HCT116 (cell line): ENCODE measurements at places on chromosomes 2 and 18. TPM values are rescaled to one million over a fixed set of nuclear protein-coding genes. Genes with fewer than 3 reads are reported as not detected.

DNA sequence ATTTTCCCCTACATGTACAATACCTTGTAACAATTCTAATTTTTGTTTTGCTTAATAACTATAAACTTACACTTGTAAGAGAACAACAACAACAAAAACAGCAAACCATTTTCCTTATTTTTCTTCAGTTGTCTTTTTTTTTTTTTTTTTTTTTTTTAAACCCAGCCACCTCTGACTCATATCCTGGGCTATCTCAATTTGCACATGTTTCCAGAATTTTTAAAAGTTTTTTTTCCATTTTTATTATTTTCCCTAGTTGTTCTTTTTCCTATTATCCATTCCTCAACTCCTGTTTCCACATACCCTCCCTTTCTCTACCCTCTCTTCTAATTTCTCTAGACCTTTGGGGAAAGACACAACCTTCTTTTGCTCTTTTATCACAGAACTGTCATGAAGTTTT, 112.5 kb downstream of the EFEMP1 start:
- no peak for DNase-seq

GRCh38 chr2:25954199-25954752, 28.0 kb downstream of the KIF3C start:
- no peak for DNase-seq

- DNase-seq = no peak
These were observed 88.1 kb downstream of the VSNL1 start for GRCh38 chr2:17628349-17629261.

IL18R1 gene
- total RNA-seq = 1.5 TPM

- DNase-seq = no peak
These were observed 212.6 kb downstream of the EN1 start for GRCh38 chr2:118634876-118635275.

DNA sequence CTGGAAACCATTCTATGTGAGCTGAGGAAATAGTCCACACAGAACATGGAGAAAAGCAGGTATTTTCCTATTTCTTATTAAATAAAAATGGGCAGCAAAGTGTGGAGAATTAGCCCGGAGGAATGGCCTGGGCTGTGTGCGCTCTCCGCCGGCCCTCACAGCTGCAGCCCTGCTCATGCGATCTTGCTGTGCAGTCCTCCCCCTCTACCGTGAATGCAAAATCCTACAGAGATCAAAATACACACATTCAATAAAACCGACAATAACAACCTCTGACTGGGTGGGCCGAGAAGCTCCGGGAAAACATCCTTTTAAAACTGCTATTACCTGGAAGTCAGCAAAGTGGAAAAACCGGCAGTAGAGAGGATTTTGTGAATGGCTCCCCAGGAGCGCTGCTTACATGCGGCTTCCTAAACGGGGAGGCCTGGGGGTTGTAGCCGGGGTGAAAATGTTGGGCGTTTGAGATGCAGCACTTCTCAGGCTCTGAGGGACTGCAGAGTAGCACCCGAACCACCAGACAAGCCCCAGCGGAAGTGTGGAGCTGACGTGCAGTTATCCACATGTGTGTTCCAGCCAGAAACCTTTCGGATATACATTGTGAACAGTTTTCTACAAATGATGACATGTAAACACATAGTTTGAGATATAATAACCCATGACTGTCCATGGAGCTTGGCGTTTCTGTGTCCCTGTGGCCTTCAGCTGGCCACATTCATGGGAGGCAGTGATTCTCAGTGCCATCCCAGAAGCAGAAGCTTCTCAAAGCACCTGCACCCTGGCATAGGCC, 94.2 kb upstream of the ALKAL2 start:
- no peak for DNase-seq

- no peak for DNase-seq
These were observed 139.3 kb downstream of the CD226 start for GRCh38 chr18:69808399-69808798.

REG3A gene
- not detected for total RNA-seq

DOK6 gene
- total RNA-seq = not detected

MPP4 gene
- total RNA-seq = 0.32 TPM

DNA sequence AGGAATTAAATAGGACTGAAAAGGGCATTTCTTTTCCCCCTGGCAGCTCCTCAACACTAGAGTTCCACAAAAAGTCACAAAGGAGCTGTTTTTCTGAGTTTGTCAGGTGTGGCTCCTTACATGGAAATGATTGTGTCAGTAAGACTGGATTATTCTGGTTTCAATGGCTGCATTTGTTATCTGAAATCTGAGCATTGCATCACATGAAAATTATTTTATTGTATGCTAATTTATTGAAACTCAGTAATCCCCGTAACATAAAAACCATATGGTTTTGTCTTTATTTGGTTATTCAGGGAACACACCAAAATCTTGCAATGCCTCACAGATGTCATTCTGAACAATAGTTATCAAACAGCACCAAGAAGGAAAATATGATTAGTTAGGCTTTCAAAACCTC, 439.7 kb upstream of the TNP1 start:
- DNase-seq = no peak

DNA sequence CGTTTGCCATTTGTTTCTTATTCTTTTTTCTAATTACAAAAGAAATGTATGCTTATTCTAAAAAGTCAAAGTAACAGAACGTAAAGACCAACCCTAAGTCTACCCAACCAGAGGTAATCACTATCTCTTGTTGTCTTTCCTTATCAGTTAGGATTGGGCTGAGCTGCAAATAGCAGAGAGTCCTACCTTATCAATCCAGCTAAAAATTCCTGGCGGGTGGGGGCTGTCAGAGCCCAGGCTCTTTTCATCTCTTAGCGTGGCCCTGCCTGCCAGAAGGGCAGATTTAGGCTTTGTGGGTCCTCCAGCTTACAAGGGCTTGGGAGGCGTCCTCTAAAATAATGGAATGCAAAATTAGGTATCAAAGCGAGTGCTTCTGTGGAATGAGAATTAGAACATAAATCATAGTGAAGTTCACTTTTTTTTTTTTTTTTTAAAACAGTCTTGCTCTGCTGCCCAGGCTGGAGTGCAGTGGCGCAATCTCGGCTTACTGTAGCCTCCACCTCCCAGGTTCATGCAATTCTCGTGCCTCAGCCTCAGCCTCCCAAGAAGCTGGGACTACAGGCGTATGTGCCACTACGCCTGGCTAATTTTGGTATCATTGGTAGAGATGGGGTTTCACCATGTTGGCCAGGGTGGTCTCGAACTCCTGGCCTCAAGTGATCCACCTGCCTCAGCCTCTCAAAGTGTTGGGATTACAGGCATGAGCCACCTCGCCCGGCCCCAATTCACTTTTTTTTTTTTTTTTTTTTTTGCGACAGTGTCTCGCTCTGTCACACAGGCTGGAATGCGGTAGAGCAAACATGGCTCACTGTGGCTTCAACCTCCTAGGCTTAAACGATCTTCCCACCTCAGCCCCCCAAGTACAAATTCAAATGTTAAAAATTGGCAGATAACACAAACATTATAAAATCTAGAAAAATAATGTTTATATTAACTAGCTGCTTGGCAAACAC, 57.4 kb upstream of the B3GNT7 start:
- no peak for DNase-seq

TXNDC2 gene
- total RNA-seq = 0.12 TPM

DNA sequence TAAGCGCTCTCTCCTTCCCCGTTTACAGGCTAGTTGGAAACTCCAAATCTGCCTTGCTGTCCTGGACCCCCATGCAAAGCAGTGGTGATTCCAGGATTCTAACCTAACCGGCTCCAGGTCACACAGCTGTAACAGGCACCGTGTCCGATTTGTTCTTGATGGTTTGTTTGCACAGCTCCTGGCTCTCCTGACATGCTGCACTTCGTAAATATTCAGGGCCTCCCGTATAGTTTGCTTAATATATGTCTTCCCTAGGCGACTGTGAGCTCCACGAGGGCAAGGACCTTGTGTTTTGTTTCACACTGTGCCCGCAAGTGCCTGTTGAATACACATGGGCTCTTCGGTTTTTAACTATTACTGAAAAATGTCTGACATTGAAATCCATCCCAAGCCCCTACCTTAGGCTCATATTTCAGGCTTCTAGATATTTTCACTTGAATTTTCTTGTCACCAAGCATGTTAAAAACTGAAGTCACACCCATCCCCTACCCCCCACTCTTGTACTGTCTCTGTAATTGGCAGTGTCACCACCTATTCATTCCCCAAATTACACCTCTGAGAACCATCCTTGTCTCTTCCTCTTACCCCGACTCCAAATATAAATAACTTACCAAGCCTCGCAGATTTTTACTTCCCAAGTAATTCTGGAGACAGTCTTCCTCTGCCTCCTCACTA, 1.0 kb upstream of the PUM2 start:
- DNase-seq = no peak

DNA sequence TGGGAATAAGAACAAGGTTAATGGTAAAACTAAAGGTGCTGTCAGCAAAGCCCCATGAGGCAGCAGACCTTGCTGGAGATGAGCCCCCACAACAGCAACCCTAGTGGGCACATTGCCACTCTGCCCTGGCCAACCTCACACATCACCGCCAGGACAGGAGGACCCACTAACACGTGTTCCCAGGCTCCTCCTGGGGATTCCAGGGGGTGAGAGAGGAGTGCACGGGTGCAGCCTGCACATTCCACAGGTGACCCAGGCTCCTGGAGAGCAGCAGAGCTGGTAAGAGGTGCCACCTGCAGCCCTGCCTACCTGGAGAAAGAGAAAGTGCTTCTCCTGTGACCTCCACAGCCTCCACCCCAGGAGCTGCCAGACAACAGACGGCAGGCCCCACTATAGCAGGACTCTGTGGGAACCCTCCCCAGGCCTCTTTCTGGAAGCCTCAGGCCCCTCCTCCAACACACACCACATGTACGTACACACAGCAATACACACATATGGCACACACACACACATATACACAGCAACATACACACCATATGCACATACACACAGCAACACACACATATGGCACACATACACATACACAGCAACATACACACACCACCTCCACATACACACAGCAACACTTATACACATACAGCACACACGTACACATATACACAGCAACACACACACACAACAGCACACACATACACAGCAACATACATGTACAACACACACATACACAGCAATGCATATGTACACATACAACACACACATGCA, 187.1 kb downstream of the GLI2 start:
- no peak for DNase-seq

USP40 gene
- total RNA-seq = 34.9 TPM

DNA sequence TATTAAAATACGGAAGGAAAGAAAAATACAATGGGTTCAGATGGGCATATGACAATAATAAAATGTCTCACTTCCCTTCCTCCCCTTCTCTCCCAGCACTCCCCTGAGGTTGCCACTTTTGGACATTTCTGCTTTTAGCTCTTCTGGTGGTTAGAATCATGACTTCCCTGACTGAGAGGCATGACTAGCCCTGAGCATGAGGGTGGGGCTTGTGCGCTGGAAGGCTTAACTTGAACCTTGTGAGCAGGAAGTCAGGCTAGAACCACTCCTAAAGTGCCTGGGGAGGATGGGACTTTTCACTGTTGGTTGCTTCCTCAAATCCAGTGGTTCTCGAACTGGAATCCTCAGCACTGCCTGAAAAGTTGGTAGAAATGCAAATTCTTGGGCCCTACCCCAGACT, 19.7 kb upstream of the ARHGAP25 start:
- DNase-seq = no peak

- no peak for DNase-seq
These were observed 42.1 kb downstream of the BOD1L2 start for GRCh38 chr18:57188851-57189557.

- no peak for DNase-seq
These were observed 96.4 kb upstream of the DNER start for GRCh38 chr2:229810786-229811185.

CCDC68 gene
- total RNA-seq = 6.6 TPM

AFF3 gene
- total RNA-seq = 0.61 TPM

DNA sequence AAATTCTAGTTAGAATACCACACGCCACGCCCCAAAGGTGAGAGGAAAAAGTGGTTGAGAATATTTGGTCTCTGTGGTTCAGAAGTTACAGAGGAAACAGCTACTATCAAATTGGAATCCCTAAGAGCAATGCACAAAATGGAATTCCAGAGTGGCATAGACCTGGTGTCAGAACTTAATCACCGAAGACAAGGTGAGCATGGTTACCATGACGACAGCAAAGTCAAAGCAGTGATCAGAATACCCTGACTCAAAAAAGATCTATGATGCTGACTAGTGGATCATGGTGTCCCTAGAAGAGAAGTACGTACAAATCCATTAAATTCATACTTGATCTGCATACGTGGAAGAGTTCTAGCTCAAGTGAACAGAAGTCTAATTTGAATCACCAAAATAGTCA, 14.5 kb downstream of the LRRTM4 start:
- DNase-seq = no peak

DNA sequence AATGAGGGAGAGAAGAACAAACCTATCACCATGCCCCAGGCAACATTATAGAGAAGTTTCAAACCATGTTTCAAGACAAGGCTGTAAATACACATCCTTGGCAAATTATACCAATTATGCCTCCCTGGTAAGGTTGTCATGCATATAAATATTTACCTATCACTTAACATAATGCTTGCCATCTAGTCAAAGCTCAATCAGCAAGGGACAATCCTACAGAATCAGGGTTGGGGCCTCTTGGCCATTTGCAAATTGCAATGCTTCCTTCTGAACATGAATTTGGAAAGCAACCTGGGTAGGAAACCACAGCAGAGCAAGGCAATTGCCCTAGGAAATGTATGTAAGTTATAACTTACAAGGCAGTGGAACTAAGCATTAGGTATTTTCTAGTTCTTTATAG, 907.2 kb upstream of the CDH2 start:
- DNase-seq = no peak

TNS1 gene
- total RNA-seq = 6.2 TPM

- DNase-seq = no peak
These were observed 94.1 kb upstream of the NXPH2 start for GRCh38 chr2:138874251-138874650.

DNA sequence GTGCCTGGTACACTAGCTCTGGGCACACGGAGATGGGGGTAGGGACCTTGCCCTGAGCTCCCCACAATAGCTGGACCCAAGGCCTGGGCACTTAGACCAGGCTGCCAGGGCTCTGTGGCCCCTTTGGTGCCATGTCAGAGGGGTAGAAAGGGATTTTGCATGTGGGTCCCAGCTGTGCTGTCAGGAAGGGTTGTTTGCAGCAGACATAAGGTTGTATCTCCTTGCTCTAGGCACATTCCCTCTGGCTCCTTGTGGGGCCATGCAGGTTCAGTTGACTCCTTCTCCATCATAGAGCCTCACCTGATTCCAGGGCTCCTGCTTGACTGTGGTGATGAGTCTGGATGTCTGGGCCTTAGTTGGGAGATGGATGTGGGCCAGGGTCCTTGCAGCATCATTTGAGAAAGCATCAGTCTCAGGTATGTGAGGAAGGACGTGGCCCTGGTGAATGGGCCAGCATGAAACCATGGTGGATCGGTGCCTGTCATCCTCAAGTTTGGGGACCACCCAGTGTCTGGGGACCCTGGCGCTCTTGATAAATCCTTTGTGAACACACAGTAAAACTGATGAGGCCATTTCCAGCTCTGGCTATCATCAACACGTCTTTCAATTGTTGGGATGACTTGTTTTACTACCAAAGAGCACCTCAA, 461.9 kb upstream of the HS6ST1 start:
- no peak for DNase-seq

- no peak for DNase-seq
These were observed 257.6 kb upstream of the RAB6C start for GRCh38 chr2:129721846-129722245.
